ENCODE measurements at places on chromosomes 6 and 20. TPM values are rescaled to one million over a fixed set of nuclear protein-coding genes. Genes with fewer than 3 reads are reported as not detected.

MAS1 gene
- 0.06 TPM for total RNA-seq

DNA sequence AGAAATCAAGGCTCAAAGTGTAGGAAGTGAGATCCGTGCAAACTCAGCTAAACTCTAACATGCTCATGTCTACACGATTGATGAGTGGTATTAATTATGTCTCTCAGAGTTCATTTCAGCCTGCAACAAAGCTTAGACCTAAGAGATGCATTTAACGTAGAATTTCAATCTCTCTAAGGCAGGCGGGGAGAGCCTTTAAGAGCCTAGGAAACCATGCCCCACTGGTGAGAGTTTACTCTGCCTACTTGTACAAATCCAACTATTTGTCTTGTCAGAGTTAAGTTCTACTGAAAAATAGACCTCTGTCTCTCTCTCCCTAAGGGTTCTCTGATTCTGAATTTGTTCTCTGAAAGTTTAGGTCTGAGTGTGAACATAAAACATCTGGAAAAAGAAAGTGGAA is 100.9 kb downstream of the SPTLC3 start:
- DNase-seq, result no peak
- H3K27ac ChIP-seq, result no peak overlapping the region
- H3K36me3 ChIP-seq, result no peaks in the 10 kb centered on the region
- H3K27me3 ChIP-seq, result no peaks in the 10 kb centered on the region

- no peaks in the 10 kb centered on the region for H3K4me1 ChIP-seq
- DNase-seq, result no peak
- no peaks in the 10 kb centered on the region for H3K27me3 ChIP-seq
- H3K27ac ChIP-seq, result no peak overlapping the region
These were observed 123.0 kb upstream of the CEP162 start for GRCh38 chr6:84350397-84350796.

DNA sequence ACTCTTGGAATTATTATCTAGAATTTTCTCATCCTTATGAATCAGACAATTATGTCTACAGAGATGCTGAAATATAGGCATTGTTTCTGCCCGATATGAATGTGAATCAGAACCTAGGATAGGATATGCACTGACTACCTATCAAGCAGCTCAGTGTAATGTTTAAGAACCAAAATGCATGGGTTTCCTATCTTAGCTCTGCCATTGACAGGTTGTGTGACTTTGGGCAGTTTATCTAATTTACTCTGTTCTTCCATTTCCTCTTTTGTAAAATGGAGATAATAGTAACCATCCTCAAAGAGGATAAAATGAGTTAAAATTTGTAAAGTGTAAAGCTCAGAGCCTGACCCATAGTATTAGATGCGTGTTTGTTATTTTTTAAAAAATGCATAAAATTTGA is 10.2 kb upstream of the AIG1 start:
- H3K27ac ChIP-seq, result no peak overlapping the region
- DNase-seq, result no peak
- no peaks in the 10 kb centered on the region for H3K4me1 ChIP-seq
- H3K36me3 ChIP-seq, result no peaks in the 10 kb centered on the region
- no peaks in the 10 kb centered on the region for H3K27me3 ChIP-seq

DNA sequence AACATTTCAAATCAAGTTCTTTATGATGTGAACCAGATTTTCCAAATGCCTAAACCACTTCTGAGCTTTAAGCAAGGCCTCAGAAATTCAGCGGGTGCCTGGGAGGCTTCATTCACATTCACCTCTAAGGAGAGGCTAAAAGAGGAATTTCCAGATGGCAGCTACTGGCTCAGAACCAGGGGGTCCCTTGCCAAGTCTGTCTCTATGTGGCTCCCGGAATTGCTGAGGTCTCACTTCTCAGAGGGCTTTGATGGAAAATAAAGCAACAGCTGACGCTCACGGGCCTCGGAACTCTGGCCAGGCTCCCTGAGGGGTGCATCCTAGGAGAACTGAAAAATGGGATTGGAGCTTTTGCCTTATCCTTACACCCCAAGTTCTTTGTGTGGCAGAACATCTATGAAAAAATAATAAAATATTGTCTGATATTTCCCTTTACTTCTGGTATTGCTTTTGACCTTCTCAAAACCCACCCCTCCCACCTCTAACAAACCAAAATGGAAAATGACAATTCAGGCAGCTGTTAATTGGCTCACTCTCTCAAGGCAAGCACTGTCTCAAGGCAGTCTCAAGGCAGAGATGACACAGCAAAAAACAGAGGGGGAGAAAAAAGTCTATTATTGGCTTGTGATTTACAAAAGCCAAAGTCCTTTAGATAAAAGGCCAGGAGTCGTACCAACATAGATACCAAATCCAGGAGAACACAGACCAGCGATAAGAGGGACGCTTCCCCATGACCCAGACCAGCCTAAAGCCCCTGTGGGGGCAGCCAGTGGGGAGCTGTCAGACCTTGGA is 21.8 kb upstream of the LRRN4 start:
- H3K27me3 ChIP-seq, result no peaks in the 10 kb centered on the region
- DNase-seq, result no peak
- H3K36me3 ChIP-seq, result no peaks in the 10 kb centered on the region
- H3K4me3 ChIP-seq, result no peak overlapping the region
- H3K27ac ChIP-seq, result peak overlapping the region; percentile 6

Data from spinal cord (tissue), 10 donors.